ENCODE measurements at places on chromosomes 3 and 15.

DNA sequence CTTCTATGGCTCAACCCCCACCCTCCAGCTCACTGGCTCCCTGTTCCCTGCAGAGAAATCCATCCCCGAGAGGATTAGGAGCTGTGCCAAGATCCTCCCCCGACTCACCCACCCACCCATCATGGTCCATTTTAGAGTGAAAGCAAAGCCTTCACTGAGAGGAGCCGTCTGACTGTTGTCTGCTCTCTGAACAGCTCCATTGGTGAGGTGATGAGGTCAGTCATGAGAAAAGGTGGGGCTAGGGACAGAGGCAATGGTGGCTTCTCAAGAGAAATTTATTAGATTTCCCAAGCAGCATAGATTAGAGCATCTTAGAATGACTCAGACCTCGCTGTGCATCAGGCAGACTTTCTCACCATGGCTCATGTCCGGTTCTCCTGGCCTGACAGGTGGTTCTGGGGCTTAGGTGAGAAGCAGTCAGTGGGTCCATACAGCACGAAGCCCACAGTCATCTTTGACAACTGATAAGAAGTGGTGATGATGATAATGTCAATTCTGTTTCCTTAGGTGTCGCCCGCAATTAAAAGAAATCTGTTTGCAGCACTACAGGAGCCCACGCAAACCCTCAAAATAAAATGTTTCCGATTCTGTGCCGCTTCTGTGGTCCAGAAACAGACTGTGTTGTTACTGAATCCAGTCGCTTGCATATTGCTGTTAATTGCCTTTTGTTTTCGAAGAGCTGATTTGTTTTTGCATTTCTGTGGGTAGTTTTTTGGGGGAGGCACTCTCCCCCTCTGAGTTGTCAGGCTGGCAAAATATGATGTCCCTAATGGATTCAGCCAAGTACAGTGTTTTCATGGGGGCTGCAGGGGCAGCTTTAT lies 24.8 kb upstream of the RHO start:
- no peak for DNase-seq

DNA sequence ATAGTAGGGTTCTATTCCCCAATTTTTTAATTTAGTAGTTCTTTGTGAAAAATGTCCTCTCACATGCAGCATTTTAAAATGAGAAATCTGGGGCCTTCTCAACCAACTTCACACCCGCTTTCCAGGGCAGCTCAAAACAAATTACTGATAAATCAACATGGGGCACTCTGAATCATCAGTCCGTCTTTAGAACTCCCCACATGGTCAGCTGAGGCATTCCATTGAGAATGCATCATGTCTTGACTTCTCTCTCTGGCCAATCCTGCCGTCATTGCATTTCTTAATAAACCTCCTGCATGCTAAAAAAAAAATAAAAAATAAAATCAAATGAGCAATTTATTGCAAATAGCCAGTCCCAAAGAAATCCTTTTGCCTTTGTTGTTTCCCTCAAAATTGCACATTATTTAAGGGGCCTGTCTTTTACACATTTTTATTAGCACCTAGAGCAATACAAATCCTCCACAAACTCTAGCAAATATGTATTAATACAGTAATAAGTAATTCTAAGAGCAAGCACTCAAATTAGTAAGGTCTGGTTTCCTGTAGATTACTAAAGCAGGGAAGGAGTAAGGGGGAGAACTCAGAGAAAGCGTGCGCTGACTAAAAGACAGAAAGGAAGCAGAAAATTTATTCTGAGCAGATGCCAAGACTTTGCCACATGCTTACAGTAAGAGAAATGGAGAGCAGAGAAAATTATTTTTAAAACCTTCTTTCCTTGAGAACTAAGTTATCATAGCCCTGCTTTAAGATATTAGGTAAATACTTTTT lies 175.7 kb downstream of the TNIK start:
- no peak for DNase-seq

- DNase-seq, result no peak
These were observed 309.2 kb downstream of the MAGI1 start for GRCh38 chr3:65729555-65729954.

DNA sequence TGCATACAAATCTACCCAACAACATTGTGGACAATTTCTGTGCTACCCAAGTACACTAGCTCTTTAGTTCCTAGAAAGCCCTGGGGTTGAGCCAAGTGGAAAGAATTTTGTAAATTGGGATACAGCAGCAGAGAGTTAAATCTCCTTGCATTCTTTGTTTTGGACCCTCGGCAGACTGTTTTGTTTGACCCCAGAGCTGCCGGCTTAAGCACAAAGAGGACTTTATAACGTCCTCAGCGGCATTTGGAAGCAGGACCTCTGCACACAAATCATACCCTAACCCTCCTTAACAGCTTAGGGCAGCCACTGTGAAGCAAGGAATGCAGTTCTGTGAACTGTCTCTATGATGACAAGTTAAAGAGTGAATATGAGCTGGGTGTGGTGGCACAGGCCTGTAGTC lies 415.3 kb downstream of the CNTN4 start:
- no peak for DNase-seq

GRCh38 chr3:187112934-187113793 lies 26.1 kb downstream of the RPL39L start:
- DNase-seq, result no peak

- DNase-seq, result no peak
These were observed 10.6 kb upstream of the SPRED1 start for GRCh38 chr15:38242055-38242454.

DNA sequence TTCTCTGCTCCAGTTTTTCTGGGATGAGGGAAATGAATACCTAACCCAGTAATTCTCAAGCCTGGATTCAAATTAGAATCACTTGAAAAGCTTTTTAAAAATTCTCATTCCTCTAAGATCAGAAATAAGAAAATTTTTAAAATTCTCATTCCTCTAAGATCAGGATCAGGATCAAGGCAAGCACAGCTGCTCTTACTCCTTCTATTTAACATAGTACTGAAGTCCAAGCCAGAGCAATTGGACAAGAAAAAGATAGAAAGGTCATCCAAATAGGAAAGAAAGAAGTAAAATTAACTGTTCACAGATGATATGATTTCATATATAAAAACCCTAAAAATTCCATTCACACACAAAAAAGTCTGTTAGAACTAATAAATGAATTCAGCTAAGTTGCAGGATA lies 24.2 kb upstream of the CLRN1 start:
- DNase-seq, result no peak

DNA sequence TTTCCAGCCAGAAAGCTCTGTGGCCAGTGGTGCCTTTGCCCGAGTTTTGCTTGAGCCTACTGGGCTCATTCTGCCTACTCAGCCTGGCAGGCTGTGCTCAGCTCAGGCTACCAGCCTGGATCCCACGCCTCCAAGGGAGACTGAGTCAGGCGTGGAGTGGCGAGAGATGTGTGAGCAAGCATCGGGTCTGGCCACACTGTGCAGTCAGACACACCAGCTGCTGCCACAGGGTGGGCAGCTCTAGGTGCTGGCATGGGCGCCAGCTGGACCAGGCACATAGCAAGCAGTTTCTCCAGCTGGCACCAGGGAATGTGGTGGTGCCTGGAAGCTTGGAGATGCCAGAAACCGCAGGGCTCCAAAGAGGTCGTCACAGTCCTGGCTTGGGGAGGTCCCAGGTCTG lies 498.5 kb upstream of the CNTN4 start:
- no peak for DNase-seq

DNA sequence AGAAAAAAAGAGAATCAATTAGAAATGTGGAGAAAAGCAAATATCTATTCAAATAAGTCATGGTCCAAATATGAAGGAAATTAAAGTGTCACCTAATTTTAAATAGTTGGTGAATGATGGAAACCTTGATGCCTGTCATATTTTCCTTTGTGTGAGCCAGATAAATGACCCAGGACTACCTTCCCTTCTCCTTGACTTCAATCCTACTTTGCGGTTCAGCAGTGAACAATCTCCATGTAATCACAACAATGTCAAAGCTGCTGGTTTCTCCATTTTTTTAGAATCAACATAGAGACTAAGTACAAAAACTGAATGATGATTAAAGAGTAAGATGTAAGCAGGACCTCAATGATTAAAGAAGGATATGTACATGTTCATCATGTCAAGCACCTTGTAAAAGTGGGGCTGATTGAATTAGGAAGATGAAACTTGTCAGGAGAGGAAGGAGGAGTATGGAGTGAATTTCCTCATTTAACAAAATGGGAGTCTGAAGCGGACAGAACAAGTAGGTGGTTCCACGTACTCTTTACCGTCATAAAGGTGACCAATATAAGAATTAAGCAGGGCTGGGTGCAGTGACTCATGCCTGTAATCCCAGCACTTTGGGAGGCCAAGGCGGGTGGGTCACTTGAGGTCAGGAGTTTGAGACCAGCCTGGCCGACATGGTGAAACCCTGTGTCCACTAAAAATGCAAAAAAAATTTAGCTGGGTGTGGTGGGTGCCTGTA lies 43.1 kb downstream of the TRPM1 start:
- no peak for DNase-seq

GRCh38 chr3:181941250-181941649 lies 229.5 kb downstream of the SOX2 start:
- DNase-seq, result no peak

GRCh38 chr15:75177360-75178071 lies 24.2 kb upstream of the C15orf39 start:
- no peak for DNase-seq

DNA sequence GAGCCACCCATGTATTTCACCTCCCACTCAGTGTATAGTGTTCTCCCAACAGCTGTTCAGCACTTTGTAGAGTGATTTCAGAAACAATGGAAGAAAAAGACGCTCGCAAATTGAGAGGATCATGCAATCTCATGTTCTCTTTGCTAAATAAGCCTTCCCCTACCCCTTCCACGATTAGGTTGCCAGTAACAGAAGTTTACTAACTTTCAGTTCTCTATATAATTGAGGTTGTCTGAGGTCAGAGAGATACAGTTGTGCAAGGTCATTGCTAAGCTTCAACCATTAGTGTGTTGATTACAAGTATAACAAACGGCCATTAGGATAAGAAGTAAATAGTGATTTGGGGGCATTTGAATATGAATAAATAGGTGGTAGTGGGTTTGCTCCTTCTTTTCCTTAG lies 99.6 kb downstream of the TUSC7 start:
- DNase-seq, result no peak

DNA sequence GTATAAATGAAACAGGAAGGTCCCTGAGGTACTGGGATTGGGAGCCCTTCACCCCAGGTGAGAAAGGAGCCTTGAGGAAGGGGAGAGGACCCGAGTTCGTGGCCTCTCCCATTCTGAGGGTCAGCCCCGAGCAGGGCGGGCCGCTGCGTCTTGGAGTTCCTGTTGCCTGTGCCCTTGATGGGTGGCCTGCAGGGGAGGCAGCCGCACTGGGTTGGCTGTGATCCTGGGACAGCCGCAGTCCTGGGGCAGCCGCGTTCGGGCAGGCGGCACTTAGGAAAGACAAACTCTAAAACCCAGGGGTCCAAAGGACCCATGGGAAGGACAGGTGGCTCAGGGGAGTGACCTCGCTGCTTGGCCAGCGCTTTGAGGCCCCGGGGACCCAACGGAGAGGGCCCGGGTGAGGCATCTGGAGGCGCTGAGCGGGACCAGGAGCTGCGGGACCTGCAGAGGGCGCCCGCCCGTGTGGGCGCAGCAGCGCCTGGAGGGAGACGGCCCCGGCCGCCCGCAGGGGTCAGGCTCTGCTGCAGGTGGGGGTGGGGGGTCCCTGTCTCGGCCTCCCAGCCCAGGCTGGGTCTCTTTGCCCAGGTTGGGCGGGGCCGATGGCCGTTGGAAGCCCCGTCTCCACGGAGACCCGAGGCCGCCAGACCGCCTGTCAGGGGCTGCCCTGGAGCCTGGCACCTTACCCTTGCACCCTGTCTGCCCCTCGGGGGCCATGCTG lies 65.1 kb downstream of the HMCES start:
- DNase-seq, result peak; percentile 6

GRCh38 chr3:49799761-49800160 lies at the start of gene CDHR4:
TSS of gene CDHR4 (minus strand) at chr3:49799873. CDS start at chr3:49799812, 61 bp downstream.
- DNase-seq, result no peak

- no peak for DNase-seq
These were observed 23.5 kb downstream of the ZXDC start for GRCh38 chr3:126452213-126452612.

DNA sequence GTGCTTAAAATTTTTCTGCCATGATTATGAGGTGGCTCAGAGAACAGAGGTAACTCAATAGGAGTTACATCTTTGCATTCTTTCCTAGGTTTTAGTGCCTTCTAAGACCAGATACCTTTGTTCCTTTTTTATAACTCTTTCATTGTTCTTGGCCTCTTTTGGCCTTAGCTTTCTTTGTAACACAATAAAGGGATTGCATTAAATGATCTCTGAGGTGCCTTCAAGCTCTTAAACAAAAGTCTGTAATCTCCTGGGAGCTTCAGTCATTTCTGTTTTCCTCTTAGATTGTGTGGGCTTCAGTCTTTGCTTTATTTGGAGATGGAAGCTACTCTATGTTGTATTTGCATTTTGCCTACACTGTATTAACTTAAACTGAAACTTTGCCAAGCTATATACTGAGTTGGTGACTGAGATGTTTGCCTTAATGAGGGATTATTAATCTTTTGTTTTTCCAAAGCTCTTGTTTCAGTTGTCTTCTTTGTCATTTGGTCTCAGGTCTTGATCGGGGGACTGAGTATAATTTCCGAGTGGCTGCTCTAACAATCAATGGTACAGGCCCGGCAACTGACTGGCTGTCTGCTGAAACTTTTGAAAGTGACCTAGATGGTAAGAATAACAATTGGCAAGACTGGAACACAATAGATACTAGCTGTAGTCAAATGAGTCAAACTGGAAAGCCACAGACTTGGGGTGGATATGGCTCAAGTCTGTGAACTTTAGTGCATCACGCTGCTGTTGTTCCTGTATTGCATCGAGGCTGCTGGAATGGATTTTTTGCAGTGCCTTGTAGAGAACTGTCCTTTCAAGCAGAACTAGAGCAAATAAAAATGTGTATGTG lies 110.3 kb downstream of the HCN4 start:
- no peak for DNase-seq

DNA sequence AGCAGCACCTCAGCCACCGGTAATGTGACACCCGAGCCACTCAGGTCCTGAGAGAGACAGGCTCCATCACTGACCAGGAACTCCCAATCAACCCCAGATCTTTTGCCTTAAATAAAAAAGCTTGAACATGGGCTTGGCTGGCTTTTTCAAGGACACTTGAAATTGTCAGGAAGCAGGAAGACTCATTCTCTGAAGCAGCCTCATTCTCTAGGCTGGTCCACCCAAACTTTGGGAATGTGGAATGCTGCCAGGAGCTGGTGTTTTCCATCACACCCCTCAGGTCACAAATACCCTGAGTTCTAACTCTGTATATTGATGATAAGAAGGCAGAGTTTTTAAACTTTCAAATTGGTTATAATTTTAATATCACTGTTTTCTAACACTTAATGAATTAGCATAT lies 17.0 kb downstream of the CXCR6 start:
- no peak for DNase-seq

DNA sequence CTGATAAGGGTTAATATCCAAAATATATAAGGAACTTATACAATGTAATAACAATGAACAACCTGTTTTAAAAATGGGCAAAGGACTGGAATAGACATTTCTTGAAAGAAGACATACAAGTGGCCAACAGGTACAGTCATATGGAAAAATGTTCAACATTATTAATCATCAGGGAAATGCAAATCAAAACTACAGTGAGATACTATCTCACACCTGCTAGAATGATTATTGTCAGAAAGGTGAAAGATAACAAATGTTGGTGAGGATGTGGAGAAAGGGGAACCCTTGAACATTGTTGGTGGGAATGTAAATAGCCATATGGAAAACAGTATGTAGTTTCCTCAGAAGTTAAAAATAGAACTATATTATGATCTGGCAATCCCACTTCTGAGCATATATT lies 20.4 kb downstream of the GOLM2 start:
- DNase-seq, result no peak

GRCh38 chr3:141280086-141280485 lies 48.5 kb downstream of the PXYLP1 start:
- DNase-seq, result no peak

Measured in stimulated activated CD8-positive, alpha-beta memory T cell treated with anti-CD3 and anti-CD28 coated beads, Interleukin-15, amount 100 ng/mL, for 48 hours (primary cell).